ENCODE measurements at places on chromosomes 4 and X.

DNA sequence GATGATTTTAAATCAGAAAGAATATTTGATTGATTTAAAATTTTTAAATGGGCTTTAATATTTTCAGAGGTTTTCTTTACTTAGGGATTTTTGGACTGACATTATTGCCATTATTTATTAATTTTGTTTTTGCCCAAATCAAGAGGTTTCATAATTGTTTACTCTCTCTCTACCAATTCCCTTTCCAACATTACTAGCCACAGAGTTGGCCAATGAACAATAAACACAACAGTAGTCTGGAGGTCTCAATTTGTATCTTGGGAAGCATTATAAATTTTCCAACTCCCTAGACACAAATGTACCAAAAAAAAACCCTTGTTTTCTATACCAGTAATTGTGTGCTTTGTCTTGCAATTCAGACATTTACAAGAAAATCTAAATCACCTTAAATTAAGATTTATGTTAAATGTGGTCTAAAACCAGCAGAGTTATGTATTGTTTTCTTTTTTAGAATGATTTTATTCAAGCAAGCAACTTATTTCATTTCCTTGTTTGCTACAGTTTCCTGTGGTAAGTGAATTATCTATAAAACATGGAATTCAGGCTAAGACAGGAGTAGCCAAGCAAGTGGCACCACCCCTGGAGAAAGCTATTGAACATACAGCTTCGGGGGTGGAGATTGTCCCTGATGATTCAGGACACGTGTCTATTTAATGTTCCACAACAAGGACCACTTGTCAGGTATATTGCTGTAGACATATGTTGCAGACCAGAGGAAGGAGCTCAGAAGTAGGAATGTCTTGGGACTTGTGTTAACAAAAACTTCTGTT, 622 bp downstream of the KLKB1 start:
- no peak for DNase-seq

DNA sequence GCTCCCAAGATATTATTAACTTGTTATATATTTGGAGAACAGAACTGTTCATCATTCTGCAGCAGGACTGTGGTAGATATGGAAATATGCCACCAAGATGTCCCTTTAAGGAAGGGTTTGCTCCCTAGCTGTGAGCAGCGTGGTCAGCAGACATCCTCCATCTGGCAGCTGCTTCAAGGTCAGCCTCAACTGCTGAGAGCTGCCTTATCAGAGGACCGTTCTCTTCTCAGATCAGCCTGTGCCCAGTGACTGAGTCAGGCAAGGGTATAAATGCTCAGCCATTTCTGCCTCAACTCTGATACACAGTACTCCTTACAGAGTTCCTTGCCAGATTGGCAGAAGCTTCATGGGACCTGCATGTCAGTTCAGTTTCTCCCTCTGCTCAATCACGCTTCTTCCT, 63.4 kb upstream of the MAGEB2 start:
- DNase-seq: no peak

- DNase-seq: no peak
Measured at GRCh38 chrX:17435476-17435875, 60.5 kb downstream of the NHS start.

DNA sequence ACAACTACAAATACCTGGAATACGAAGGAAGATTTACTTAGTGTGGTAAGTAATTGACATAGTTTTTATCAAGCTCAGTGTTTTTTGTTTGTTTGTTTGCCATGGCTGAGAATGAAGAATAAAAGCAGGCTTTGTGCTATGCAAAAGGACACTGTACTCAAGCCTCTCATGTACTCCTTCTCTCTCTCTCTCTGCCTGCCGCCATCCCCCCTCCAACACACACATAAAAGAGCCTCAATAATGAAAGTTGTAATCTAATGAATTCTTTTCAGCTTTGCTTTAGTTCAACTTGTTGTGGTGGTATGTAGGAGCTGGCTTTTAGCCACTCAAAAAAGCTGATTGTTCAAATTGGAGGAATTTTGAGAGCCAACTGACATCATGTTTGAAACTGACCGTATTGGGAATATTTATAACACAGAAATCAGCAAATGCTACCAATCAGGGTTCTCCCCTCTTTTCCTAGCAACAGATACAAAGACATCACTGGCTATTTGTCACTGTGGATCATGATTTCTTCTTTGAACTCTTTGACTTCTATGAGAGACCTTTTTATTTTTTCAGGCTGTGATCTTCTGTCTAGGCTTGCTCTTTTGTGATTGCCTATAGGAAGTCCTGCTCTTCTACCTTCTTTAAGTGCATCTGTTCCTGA, 1148.8 kb downstream of the RAPGEF2 start:
- no peak for DNase-seq

DNA sequence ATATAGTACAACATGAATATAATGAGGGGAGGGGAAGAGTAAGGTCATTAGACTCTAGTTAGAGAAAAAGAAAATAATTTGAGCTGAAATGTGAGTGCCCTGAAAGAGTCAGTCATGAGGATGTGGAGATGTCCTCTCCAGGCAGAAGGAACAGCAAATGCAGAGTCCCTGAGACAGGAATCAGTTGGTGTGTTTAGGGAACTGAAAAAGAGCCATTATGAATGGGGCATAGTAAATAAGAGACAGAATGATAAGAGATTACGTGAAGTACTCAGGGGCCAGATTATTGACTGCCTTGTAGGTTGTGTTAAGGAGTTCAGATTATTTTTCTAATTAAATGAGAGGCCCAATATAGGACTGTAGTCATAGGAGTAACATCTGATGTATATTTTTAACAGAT, 147.0 kb downstream of the PDLIM5 start:
- DNase-seq: no peak

DNA sequence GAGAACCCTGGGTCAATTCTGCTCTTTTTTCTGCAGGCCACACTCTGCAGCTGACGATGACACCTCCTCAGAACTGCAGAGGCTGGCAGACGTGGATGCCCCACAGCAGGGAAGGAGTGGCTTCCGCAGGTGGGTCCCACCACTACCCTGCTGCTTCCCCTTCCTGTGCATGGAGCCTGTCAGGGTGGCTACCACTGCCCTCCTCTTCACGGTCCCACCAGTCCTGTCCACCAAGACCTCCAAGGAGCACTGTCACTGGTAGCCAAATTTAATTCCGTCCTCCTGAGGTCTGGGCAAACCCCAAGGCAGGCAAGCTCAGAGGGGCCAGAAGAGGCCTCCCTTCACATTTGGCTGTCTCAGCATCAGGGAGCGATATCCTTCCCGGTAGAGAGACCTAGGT, 4.2 kb downstream of the CNGA2 start:
- no peak for DNase-seq

- DNase-seq: no peak
Measured at GRCh38 chrX:81308086-81308829, 106.4 kb downstream of the SH3BGRL start.

DNA sequence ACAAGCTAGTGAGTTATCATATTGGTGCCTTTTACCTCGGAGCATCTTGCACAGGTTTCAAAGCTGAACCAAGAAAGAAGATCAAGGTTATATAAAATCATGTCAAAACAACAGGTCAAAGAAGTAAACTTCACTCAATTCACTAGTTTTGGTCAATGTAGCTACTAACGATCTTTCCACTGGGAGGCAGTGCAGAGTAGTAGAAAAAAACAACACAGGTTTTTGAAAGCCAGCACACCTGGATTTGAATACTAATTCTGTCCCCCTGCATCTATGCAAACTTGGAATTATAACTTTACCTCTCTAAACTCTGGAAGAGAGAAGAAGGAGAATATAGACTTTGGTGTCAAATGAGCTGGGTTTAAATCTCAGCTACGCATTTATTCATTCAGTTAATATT, 266.1 kb downstream of the GRIA3 start:
- DNase-seq: peak; percentile 4

Data from OCI-LY7 (cell line).